HFFc6 (cell line): ENCODE measurements at places on chromosomes 3 and 15. TPM values are rescaled to one million over a fixed set of nuclear protein-coding genes. Genes with fewer than 3 reads are reported as not detected.
A peak's percentile ranks its signal among the peaks of the same experiment; 100 is the strongest.

DNA sequence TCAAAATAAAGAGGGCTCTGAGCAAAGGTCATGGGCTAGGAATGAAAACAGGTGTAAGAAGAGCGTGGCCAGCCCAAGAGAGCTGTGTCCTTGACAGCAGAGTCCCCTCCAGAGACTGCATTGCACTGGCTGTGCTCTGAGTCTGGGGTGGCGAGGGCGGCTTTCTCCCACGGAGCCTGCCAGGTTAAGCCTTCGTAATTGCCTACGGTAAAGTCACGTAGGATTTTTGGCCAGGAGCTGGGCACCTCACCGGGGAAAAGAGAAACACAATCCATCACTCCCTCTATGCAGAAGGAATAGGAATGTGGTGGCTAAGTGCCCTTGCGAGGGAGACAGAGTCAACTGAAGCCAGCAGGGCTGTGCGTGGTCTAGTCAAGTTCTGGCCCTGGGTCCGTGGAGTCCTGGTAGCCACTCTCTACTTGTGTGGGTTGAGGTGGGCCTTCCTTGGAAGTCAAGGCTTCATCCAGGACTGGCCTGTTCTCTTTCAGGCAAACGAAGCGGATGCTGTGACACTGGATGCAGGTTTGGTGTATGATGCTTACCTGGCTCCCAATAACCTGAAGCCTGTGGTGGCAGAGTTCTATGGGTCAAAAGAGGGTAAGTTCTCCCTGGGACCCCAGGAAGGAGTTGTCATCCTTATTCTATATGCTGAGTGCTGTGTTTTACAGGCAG lies 7.0 kb downstream of the TF start:
- no peak overlapping the region for H3K27ac ChIP-seq
- no peak for DNase-seq
- peaks cover 16% of the 10 kb centered on the region for H3K27me3 ChIP-seq
- no peaks in the 10 kb centered on the region for H3K36me3 ChIP-seq

- no peaks in the 10 kb centered on the region for H3K36me3 ChIP-seq
- no peak for DNase-seq
- no peak overlapping the region for H3K27ac ChIP-seq
- no peak overlapping the region for H3K4me3 ChIP-seq
Measured at GRCh38 chr3:24616110-24616829, 121.6 kb upstream of the THRB start.

GRCh38 chr15:78170848-78171773 lies 21.9 kb downstream of the IDH3A start:
- no peak overlapping the region for H3K4me3 ChIP-seq
- H3K27me3 ChIP-seq: no peaks in the 10 kb centered on the region; the same call in 1 of the 2 replicates
- no peaks in the 10 kb centered on the region for H3K4me1 ChIP-seq
- H3K36me3 ChIP-seq: peaks cover 15% of the 10 kb centered on the region
- H3K27ac ChIP-seq: no peak overlapping the region

DNA sequence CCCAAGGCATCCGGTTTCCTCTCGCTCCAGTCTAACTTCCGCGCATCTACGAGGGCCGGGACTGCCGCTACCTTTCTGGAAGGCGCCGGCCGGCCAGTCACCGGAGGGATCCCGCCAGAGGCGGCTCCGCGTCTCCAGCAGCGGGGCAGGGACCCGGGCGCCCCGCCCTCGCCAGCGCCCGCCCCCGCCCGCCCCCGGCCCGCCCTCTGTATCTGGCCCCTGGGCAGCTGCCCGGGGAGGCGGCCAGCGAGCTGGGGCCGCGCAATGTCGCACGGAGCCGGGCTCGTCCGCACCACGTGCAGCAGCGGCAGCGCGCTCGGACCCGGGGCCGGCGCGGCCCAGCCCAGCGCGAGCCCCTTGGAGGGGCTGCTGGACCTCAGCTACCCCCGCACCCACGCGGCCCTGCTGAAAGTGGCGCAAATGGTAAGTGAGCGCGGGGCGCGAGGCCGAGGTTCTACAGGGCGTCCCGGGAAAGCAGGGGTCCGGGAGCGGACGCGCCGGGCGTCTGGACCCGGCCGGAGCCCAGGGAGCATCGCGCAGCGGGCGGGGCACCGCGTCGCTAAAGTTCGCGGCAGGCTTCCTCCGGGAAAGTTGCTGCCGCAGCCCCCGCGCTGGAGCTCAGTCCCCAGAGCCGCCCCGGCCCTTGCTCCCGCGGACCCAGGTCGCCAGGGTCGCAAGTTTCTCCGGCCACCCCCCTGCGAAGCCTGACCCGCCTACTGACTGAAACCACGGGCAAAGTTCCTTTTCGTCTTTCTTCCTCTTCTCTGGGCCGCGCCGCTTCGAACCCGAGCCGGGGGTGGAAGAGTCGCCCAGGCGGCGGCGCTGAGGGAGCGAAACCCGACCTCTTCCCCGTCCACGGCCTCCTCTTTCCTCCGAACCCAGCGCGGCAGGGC lies at the start of gene CMTM7:
Gene CMTM7, plus strand, starts transcription at position 211 of the 893 bp plus-strand sequence. Its CDS starts 54 bp downstream, at position 265.
- peaks cover 6% of the 10 kb centered on the region for H3K27me3 ChIP-seq
- H3K4me3 ChIP-seq: peak within 1 kb of the TSS; percentile 97
- DNase-seq: peak; percentile 44

DNA sequence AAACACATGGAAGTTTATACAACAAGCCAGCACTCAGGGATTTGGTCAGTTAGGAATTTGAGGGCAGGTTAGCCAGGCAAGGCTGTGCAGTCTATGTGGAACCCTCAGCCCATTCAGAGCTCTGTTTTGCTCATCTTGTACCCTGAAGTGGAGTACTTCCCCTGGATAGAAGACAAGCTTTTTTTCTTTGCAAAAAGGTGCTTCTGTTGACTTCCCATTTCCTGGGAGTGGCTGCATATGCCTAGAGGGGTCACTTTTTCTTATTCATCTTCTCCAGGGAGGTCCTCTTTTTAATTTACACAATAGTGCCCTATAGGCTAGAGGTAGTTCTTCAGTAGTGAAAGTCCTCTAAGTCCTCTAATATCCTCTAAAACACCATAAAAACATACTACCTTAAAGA lies 225.0 kb upstream of the P2RY1 start:
- peaks cover under 1% of the 10 kb centered on the region; the same call in 1 of the 2 replicates for H3K4me1 ChIP-seq
- no peaks in the 10 kb centered on the region; the same call in none of the 2 replicates for H3K27me3 ChIP-seq
- no peak overlapping the region for H3K27ac ChIP-seq
- H3K4me3 ChIP-seq: no peak overlapping the region
- H3K36me3 ChIP-seq: no peaks in the 10 kb centered on the region

DNA sequence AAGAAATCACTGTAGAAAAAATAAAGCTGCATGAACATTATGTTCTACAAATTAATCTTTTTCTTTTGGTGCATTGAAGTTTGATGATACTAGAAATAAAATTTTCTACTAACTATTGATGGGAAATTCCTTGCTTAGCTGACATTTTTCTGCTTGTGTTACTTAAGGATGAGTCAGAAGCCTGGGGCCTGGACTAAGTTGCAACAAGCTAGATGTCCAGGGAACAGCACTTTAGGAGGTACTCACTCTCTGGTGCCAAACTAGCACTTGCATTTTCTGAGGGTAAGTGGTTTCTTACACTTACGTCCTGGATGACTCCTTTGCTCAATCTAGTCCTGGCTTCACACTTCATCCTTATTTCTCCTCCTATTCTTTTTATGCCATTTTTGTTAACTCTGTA lies 945.1 kb downstream of the IGSF11 start:
- H3K4me3 ChIP-seq: no peak overlapping the region
- no peak overlapping the region for H3K27ac ChIP-seq
- H3K36me3 ChIP-seq: no peaks in the 10 kb centered on the region; the same call in 1 of the 2 replicates
- no peak for DNase-seq
- no peaks in the 10 kb centered on the region for H3K4me1 ChIP-seq
- no peaks in the 10 kb centered on the region for H3K27me3 ChIP-seq

Gene LIPC
- not detected in 3 replicates for total RNA-seq

DNA sequence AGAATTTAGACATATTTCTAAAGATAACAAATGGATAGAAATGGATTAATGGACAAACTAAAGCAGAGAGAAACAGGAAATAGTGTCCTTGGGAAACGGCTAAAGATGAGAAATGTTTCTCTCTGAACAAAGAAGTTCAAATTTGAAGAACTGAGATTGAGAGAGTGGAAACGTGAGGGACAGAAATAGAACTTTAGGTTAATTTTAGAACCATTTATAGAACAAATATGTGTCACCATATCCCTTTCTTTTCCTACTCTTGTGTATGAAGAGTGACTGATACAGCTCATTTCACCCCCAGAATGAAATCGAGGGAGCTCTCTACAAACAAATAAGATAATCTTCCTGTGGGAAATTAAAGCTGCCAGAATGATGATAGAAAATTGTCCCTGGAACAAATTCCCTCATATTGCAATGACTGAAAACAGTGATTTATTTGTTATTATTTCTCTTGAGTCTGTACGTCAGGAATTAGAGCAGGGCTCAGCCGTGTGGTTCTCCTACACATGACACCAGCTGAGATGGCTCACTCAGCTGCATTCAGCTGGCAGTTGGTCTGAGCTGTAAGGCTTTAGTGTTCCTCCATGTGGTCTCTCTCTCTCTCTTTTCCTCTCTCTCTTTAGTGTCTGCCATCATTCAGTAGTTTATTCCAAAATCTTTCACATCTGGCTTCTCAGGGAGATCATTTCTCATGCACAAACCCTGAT lies 46.6 kb upstream of the ARPP21 start:
- no peak overlapping the region for H3K27ac ChIP-seq
- H3K27me3 ChIP-seq: no peaks in the 10 kb centered on the region; the same call in 1 of the 2 replicates
- DNase-seq: no peak
- H3K4me3 ChIP-seq: no peak overlapping the region
- no peaks in the 10 kb centered on the region for H3K4me1 ChIP-seq
- no peaks in the 10 kb centered on the region for H3K36me3 ChIP-seq

Gene RBP2
- total RNA-seq: not detected in 3 replicates

GRCh38 chr3:49705390-49705960 lies 14.0 kb downstream of the AMIGO3 start:
- no peak for DNase-seq
- no peak overlapping the region for H3K27ac ChIP-seq
- H3K27me3 ChIP-seq: peaks cover 1% of the 10 kb centered on the region
- peaks cover 12% of the 10 kb centered on the region for H3K4me1 ChIP-seq
- no peaks in the 10 kb centered on the region for H3K36me3 ChIP-seq

- peaks cover 45% of the 10 kb centered on the region for H3K4me1 ChIP-seq
- H3K4me3 ChIP-seq: no peak overlapping the region
- no peaks in the 10 kb centered on the region; the same call in 1 of the 2 replicates for H3K27me3 ChIP-seq
Measured at GRCh38 chr3:117705011-117705410, 995.4 kb downstream of the TUSC7 start.

Gene IL5RA
- total RNA-seq: not detected in 3 replicates

- H3K27ac ChIP-seq: no peak overlapping the region
- DNase-seq: no peak
- no peaks in the 10 kb centered on the region for H3K36me3 ChIP-seq
- peaks cover 23% of the 10 kb centered on the region for H3K4me1 ChIP-seq
Measured at GRCh38 chr15:92033314-92033713, 179.8 kb downstream of the SLCO3A1 start.

Gene HDGFL3
- 44.0 to 64.6 TPM (median 51.2 TPM) in 3 replicates for total RNA-seq

Gene MED12L
- 0.29 and 0.34 TPM in 2 replicates for total RNA-seq

Gene GPR160
- total RNA-seq: 0.13 to 0.27 TPM (median 0.23 TPM) in 3 replicates

DNA sequence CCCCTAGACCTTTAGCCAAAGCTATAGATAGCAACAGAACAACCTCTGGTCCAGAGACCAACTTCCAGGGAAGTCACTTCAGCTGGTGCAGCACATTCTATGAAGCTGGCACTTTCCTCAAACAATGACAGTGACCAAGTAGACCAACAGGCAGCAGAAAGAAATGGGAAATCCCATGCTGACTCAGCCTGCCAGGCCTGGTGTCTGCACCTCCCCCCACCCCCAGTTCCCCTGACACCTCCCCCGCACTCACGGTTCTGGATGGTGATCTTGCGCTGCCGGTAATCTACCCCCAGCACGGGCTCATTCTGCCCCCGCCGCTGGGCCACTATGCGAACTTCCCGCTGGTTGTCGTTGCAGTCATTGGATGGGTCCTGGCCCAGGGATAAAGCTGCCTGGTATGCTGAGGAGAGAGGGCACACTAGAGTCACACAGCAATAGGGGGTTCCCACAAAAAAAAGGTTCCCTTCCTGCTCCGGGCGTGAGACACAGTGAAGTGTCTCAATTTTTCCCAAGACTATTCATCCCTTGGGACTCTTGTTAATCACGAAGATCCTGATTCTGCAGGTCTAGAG lies 17.0 kb downstream of the ILDR1 start:
- no peak overlapping the region for H3K4me3 ChIP-seq
- H3K4me1 ChIP-seq: peaks cover 8% of the 10 kb centered on the region; the same call in 1 of the 2 replicates
- H3K27me3 ChIP-seq: peaks cover 1% of the 10 kb centered on the region

DNA sequence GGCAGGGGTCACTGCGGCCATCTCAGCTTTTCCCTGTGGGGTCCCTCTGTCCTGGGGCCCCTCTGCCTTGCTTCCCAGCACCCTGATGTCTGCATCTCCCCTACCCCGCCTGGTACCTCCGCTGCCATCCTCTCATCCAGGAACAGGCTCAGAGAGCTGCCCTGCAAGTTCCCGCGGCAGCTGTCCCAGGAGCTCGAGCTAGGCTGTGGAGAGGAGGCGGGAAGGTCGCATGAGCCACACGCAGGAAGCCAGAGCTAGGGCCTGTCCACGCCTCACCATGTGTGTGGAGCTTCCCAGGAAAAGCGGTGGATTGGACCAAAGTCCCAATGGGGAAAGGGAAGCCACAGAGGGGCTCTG lies 12.5 kb downstream of the PLA2G4B start:
- H3K27me3 ChIP-seq: peaks cover 4% of the 10 kb centered on the region; the same call in 1 of the 2 replicates
- H3K4me3 ChIP-seq: no peak overlapping the region
- H3K27ac ChIP-seq: no peak overlapping the region
- no peaks in the 10 kb centered on the region for H3K4me1 ChIP-seq

- no peak overlapping the region for H3K27ac ChIP-seq
- DNase-seq: no peak
- peaks cover 6% of the 10 kb centered on the region; the same call in 1 of the 2 replicates for H3K4me1 ChIP-seq
- H3K4me3 ChIP-seq: no peak overlapping the region
- H3K36me3 ChIP-seq: peaks cover 23% of the 10 kb centered on the region
- H3K27me3 ChIP-seq: no peaks in the 10 kb centered on the region
Measured at GRCh38 chr3:174387736-174388135, 471.4 kb upstream of the NAALADL2 start.
